ENCODE measurements at places on chromosomes 1 and 21. TPM values are rescaled to one million over a fixed set of nuclear protein-coding genes. Genes with fewer than 3 reads are reported as not detected.

The USH2A gene
- total RNA-seq, result not detected

The UBASH3A gene
- total RNA-seq, result not detected

The BTBD19 gene
- total RNA-seq, result 5.9 TPM

The RUNX1 gene
- 61.1 TPM for total RNA-seq

The GPR89A gene
- total RNA-seq, result 37.6 TPM

The CRYAA gene
- total RNA-seq, result not detected

The PTGFR gene
- total RNA-seq, result 0.37 TPM

The SYT2 gene
- not detected for total RNA-seq

The GRIK3 gene
- not detected for total RNA-seq

GRCh38 chr21:33433425-33434114 is 30.4 kb downstream of the IFNGR2 start:
- no peak for DNase-seq

DNA sequence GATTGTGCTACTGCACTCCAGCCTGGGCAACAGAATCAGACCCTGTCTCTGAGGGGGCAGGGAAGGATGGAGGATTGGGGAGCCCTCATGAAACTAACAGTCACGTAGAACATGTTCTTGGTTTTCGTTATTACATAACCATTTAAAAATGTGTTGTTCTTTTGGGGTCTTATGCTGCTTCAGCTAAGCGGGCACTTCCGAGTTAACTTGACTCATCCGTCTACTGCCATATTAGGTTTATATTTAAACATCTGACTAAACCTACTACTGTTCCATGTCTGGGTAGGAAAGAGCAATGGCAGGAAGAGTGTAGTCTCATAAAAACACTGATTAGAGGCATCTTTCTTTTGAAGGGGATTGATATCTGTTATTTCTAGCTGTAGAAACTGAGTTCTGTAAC is 59.5 kb upstream of the BMP8A start:
- no peak for DNase-seq

DNA sequence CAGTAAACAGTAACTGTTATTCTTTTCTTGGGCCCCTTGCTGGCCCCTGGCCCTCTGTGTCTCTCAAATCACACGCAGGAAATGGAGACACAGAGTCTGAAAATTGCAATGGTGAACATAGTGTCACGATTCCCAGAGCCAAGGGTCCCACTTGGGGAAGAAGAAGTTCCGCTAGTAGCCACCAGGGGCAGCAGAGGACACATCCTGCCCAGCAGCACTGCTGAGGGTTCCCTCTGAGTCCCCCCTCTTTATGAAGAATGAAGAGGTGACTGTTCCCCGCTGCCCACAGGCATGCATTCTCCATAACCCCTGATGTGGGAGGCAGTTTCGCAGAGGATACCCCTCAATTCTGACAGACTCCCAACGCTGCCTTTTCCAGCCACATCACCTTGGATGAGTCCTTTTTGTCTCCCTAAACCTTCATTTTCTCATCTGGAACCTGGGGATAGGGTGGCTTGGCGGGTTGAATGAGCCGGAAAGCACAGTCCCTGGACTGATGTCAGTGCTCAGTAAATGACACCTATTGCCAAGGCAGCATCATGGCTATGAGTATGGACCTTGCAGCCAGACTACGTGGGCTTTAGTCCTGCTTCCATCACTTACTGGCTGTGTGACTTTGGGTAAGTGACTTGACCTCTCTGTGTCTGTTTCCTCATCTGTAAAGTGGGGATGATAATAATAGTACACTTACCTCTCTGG is 238.0 kb upstream of the TMEM51 start:
- peak; percentile 56 for DNase-seq

DNA sequence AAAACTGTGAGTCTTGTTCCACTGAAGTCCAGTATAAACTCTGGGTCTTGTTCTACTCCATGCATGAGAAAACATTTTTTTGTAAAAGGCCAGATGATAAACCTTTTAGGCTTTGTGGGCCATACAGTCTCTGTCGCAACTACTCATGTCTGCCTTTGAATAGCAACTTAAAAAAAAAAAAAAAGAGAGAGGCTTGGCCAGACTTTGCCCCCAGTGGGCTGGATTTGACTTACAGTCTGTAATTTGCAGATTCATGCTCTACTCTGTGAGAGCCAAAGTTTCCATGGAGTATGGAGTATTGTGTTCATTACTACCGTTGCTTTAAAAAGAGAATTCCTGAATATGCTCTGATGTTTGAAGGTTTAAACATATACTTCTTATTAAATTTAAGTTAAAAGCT is 654.9 kb upstream of the PKN2 start:
- peak; percentile 26 for DNase-seq

DNA sequence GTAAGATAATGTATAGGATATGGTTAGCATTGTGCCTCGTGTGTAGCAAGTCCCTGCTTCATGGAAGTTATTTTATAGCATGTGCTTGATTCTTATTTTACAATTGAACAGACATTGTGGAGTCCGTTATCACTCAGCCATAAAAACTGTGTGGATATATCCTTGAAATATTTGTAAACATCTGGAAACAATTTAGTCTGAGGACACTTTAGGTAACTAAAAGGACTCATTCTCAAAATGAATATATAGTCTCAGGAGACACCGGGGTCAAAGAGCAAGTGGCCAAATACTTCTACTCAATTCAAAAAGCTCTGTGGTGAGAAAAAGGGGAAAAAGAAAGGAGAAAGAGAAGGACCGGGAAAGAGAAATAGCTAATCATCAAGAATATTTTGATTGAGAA is 23.7 kb downstream of the PRRX1 start:
- no peak for DNase-seq

DNA sequence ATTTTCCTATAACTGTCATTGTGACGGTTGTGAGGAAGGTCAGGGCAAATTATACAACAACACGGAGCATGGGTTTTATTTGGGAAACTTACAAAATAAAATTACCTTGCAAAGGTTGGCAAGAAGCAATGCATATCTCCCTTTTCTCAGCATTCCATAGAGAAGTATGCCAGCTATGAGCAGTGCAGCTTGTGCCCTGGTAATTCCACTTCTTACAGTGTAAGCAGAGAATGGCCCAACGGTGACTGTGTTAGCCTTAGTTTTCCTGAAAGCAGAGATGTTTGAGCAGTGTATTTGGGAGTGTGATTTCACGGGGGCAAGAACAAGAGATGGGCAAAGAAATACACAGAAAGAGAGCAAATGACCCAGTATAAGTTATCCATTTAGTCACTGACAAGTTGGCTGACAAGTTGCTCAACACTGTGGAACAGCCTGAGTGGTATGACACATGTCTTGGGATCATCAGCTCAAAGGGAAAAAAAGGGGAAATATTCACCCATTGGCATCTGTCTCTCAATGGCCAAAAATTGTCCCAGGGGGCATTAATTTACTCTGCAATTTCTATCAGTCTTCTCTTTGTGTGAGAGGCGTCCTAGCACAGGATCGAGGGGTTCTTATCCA is 210.9 kb upstream of the NRIP1 start:
- DNase-seq, result no peak

DNA sequence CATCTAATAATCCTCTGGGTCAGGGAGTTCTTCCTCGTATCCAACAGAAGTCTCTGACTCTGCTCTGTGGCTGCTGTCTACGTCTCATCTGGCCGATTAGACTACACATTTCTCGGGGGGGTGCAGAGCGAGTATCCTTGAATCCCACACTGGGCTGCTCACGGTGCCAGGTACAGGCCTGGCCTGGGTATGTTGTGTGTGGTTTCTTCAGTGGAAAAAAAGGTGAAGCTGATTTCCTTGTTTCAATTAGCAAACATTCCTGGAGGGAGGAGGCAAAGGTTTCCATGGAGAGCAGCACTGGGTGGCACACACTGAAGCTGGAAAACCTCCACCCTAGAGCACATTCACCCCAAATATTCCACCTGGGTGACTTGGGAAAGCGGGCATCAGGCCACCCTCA is 2.0 kb upstream of the RAB7B start:
- DNase-seq, result no peak

DNA sequence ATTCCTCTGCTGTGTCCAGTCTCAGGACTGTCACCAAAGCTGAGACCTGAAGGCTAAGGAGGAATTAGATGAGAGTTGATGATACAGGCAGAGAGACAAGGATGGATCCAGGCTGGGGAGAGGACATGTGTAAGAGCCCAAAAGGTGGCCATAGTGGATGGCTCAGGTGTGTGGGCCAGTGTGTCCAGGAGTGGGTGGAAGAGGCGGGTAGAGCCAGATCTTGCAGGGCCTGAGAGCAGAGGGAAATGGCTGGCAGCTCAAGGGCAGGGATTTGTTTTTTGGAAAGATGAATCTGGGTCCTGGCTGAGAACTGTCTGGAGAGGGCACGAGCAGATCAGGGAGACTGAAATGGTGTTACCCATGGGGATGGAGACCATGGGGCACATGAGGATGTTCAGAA is 38.1 kb downstream of the AZIN2 start:
- DNase-seq, result no peak

- DNase-seq, result peak; percentile 60
Measured at GRCh38 chr21:39715804-39716397, 29.1 kb upstream of the IGSF5 start.

DNA sequence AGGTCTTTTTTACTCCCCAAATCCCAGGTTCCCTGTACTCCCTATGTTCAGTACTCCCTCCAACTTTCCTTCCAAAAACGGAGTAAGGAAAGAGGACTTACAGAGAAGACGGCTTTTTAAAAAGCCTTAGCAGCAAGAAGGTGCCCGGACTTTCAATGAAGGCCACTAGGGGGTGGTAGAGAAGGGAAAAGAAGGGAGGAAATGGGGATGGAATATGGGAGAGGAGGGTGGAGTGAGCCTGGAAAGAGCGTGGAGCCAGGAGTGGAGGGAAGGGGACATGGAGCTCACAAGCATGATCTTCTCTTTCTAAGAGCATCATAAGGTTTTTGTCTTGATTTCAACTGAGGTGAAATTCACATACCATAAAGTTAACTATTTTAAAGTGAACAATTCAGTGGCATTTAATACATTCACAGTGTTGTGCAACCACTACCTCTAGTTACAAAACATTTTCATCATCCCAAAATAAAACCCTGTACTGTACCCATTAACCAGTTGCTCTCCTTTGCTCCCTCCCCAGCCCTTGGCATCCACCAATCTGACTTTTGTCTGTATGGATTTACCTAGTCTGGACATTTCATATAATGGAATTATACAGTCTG is 129.9 kb downstream of the ZNF281 start:
- DNase-seq, result peak; percentile 76

- no peak for DNase-seq
Measured at GRCh38 chr21:25556091-25556490, 51.2 kb downstream of the MRPL39 start.

- no peak for DNase-seq
Measured at GRCh38 chr21:45079351-45079750, 5.0 kb downstream of the ADARB1 start.

DNA sequence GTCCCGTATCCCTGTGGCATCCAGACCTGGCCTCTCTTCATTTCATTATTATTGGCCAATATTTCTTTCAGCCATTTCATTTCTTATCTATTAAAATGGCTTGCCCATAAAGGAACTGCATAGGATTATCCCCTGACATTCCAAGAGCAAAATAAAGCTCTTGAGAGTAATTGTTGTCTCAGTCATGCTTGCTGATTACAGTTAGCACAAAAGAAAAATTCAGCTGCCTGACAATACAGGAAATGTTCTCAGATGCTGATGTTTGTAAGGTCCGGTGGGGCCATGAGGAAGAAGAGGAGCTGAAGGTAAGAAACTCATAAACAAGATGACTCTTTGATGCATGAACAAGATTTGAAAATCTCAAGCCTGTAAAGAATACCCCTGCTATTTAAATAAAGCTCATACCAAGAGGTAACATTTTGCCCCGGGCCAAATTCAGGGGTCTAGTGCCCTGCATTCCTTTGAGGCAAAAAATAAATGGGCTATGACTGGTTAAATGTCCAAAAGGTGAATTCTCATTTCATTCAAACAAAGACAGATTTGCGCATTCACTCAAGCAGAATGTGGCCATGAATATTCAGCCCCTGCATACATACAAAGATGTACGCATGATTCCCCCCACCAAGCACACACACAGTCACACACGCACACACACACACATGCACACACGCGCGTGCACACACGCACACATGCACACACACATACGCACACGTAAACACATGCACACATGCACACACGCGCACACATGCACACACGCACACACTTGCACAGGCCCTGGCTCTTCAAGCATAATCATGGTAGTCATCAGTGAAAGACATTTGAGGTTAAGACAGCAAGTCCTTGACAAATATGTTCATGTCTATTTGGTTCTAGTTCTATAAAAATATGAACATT is 44.8 kb downstream of the KCNJ15 start:
- DNase-seq, result no peak

DNA sequence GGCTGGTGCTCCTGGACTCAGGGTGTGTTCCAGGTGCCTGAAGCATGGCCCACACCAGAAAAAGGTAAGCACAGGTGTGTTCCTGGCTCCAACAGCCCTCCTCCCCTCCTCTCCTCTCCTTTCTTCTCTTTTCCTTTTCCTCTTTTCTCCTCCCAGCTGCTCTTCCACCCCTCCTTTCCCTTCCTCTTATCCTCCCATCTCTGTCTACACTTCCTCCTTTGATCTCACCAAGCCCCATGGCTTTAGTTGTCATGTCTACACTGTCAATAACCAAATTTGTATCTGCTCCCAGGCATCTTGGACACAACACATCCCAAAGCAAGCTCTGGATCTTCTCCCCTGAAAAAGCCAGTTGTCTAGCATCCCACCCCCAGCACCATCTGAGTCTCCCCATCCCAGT is 56.7 kb upstream of the LAPTM5 start:
- DNase-seq, result no peak
